COLO829 (cell line): ENCODE measurements at places on chromosomes 6 and 20.

- DNase-seq: no peak
These were observed 73.3 kb upstream of the PAX1 start for GRCh38 chr20:21632031-21632734.

DNA sequence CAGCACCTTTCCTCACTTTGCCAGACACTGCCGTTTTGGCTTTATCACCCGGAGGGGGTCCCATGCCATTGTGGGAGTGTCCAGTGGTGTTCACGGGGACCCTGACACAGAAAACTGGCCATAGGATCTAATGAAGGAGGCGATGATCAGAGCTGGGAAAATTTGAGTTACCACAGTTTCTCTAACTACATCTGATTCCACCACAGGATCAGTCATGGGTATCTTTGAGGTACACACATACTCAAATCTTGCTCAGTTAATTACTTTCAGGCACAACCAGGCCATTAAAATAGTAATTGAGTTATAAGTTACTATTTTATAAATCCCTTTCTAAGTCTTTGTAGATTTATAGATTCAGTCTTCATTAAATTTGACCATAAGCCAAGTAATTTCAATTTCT is 215.1 kb downstream of the PRL start:
- no peak for DNase-seq

GRCh38 chr6:25263657-25264056 is 15.5 kb upstream of the CARMIL1 start:
- peak; percentile 53 for DNase-seq

GRCh38 chr20:991850-992249 is 10.3 kb downstream of the RSPO4 start:
- DNase-seq: no peak

DNA sequence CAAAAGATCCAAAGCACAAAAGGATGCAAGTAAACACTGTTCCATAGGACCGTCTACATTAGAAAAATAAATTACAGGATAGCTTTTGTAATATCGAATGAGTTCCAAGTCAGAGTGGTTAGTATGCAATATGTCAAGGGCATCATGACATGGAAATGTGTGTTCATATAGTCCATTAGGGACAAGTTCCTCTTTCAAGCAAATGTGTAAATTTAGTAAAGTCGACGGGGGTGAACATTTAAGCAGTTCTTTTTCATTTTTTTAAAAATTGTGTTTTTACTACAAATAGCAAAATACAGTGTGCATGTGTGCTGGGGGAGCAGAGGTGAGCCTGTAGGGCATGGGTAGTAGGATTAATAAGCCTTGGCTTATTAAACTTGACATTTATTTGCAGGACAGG is 359.0 kb downstream of the ESR1 start:
- no peak for DNase-seq

DNA sequence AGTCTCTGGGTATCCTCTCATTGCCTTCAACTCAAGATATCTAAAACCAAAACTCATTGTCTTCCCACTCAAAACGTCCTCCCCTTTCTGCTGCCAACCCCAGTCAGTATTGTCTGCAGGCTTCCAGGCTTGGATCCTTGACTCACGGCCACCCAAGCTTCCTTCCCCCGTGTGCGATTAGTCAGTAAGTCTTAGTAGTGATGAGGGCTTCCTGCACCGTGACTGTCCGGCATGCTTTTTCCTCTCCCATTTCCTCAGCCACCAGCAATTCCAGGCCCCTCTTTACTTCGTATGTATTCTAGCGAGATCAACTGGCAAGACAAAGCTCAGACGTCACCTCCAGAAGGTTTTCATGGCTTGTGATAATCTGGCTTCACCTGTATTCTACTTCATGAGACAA is 88.6 kb upstream of the DUSP22 start:
- no peak for DNase-seq
